HCT116 (cell line): ENCODE measurements at places on chromosomes 16 and 17. TPM values are rescaled to one million over a fixed set of nuclear protein-coding genes. Genes with fewer than 3 reads are reported as not detected.

GRCh38 chr16:85234310-85235204 lies 122.3 kb upstream of the CIBAR2 start:
- DNase-seq, result no peak

GRCh38 chr16:83312718-83313245 lies 495.0 kb upstream of the HSBP1 start:
- DNase-seq, result no peak

DNA sequence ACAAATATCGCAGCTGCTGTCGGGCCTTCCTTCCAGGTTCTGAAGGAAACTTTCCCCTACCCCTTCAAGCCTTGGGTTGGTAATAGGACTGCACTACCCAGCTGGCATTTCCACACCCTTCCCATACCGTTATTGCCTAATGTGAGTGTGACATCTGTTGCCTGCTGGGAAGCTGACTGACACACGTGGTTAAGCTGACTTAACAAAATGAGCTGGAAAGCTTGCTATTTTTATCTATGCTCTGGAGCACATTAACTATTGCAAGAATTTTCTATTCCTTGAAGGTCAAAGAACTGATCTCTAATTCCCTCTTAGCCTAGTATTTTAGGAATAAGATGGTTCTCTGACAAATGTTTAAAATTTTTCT lies 79.5 kb downstream of the PMP22 start:
- DNase-seq, result no peak

DNA sequence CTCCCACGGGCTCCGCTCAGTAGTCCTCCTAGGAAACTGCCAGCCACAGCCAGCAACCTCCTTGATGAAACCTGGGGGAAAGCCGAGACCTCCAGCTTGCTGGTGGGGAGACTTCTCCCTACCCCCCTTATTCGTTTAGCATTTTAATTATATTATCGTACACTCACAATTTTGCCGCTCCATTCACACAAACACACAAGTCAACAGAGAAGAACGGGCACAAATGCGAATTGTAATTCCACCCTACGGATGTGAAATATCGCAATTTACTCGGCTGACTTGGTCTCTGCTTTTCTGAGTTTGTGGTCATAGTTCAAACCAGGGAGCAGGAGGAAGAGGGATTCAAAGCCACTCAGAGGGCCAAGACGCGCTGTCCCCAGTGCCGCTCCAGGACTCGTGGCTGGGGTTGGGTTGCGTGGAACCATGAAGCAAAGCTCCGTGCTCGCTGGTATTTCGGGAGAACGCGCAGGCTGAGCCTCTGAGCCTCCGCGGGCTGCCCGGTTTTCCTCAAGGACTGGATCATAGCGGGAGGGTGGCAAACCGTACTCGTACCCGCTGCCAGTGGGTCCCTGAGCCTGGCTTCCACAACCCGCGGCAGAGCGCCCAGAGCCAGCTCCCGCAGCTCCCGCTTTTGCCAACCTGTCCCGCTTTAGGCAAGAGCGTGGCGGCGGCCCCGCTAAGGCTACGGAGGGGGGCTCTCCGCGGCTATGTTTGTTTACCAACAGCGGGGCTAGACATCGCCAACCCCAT lies 2.0 kb downstream of the LHX1 start:
- no peak for DNase-seq

GRCh38 chr16:5002699-5003143 lies 31.0 kb downstream of the NAGPA start:
- no peak for DNase-seq

Gene TBC1D3C
- 0.22 TPM for total RNA-seq

DNA sequence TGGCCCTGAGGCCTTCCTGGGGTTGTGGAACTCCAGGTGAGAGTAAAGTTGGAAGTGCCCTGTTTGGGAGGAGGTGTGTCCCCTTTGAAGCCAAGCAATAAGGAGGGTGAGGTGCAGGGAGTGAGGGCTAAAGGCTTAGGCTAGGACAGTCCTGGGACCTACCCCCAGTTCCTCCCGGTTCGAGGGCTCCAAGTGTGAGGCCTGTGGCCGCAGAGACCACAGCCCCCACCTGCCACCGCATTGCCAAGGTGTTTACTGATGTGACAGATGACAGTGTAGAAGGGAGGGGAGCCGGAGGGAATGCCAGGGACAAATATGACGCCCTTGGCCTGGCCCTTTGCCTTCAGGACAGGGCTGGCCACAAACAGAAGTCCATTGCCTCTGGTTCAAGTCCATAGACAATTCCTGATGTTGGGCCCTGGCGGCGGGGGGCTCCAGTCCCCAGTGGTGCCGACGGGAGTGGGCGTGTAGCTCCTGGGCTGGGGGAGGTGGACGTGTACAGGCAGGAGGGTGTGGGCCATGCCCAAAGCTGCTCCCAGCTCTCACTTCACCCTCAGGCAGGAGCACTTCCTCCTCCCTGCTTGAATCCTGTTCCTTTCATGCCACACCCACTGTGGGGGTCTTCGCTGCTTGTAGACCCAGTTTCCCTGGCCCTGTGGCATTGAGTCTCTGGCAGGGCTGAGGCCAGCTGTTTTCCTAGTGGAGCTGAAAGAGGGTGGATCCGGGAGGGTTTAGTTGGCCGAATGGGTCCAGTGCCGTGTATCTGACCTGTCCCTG lies 3.2 kb downstream of the ADORA2B start:
- no peak for DNase-seq

Gene IRX3
- total RNA-seq, result 2.0 TPM

Gene KRTAP4-3
- not detected for total RNA-seq
